ENCODE measurements at places on chromosomes 6 and 20.

DNA sequence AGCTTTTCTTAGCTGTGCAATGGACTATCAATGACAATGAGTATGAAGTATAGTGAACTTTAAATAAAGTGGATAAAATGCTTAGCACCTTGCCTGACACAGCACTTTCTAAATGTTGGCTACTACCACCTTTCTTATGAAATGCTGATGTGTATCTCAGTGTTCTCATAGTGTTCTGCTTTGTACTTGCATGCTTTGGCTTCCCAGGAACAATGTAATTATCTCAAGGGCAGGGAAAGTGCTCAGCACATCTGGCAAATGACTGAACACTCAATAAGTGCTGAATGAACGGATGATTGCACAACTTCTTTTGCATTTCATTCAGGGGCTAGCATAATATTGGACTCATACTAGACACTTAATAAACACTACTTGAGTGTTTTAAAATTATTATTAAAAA, 28.2 kb upstream of the NOX3 start:
- no peak for DNase-seq

DNA sequence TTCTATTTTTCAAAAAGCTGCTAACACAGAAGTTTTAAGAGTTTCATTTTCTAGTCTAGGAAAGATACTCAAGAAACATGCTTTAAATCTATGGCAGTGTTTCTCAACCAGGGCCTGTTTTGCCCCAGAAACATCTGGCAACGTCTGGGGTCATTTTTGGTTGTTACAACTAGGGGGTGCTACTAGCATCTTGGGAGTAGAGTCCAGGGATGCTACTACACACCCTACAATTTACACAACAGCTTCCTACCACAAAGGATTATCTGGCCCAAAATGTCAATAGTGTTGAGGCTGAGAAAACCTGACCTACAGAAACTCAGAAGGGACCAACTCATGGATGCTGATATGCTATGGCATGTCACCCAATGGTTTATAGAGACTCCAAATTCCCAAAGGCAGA, 24.4 kb downstream of the SERAC1 start:
- DNase-seq = no peak

DNA sequence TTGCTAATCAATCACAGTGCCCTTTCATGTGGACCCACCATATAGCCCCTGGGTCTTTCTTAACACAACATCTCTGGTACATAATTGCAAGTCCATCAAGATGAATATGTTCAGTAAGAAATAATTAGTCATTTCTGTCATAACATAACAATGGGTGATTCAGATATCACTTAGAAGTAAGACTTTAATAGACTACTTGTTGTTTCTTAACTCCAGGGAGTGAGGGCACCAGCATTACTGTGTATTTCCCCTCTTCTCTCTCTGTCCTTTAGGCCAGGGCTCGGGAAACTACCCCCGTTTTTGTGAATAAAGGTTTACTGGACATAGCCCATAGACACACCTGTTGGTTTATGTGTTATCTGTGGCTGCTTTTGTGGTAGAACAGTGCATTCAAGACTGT, 123.5 kb downstream of the SLC24A3 start:
- no peak for DNase-seq

DNA sequence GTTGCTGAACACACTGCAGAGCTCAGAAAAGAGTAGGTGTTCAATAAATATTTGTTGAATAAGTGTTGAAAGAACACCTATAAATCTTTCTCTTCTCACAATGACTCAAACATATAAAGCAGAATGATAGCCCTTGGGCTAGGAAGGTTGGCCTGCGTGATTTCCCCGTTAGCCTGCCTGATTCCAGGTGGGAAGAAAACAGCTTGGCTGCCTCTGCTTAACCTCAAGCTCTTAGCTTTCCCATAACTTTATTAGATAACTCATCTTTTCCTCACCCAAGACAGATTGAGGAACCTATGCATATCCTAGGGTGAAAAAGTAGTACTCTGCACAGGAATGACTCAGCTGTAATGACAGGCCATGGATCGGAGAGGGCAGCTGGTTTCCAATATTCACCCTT, 300.3 kb upstream of the ID4 start:
- no peak for DNase-seq

DNA sequence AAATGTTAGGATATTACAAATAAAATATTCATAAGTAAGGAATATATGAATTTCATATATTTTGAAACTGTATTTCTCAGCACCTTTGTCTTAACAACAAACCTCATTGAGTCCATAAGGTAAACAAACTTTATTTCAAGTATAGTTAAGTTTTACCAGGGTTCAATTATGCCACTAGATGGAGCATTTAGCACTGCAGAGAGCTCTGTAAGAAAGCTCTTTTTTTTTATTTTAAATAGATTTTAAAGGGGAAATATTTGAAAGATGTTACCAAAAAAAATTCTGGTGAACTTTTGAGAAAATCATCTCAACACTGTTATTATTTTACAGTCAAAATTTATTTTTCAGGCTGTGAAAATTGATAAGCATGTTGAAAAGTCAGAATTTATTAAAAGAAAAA, 955.2 kb upstream of the EYS start:
- no peak for DNase-seq

DNA sequence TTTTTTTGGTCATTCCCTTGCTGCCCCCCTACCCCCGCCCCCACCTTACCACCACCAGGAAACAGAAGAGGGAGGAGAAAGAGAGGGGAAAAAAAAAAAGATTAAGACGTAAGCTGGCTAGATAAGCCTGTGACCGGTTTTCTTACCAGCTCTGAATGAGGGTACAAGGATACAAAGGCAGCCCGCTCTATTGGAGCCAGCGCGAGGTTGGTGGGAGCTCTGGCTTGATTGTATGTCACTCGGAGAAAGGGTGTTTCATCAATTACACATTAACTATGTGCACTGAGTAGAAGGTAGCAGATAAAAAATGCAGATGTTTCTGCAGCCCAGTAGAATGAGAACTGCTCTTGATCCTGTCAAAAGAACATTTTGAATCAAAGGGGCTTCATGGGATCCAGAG, 28.6 kb upstream of the OLIG3 start:
- DNase-seq = no peak
